H4 (cell line): ENCODE measurements at places on chromosomes 2 and 18.

- no peak for DNase-seq
These were observed 101.2 kb upstream of the MSH2 start for GRCh38 chr2:47301731-47302130.

DNA sequence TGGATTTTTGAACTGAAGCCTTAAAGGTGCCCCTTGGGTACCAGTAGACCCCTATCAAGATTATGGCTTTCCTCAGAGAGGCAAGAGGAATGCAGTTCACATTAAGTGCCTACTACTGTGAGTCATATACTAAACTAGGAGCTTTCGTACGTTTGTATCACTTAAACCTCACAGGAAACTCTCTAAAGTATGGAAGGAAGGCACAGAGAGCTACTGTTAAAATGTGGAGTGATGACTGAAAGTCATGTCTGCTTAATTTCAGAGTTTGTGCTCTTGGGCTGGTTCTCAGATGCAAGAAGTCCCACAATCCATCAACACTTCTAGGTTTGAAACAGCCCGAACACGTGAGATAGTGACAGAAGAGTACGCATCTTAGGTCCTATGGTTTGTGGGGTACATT, 4.7 kb downstream of the PLCL1 start:
- DNase-seq: no peak

DNA sequence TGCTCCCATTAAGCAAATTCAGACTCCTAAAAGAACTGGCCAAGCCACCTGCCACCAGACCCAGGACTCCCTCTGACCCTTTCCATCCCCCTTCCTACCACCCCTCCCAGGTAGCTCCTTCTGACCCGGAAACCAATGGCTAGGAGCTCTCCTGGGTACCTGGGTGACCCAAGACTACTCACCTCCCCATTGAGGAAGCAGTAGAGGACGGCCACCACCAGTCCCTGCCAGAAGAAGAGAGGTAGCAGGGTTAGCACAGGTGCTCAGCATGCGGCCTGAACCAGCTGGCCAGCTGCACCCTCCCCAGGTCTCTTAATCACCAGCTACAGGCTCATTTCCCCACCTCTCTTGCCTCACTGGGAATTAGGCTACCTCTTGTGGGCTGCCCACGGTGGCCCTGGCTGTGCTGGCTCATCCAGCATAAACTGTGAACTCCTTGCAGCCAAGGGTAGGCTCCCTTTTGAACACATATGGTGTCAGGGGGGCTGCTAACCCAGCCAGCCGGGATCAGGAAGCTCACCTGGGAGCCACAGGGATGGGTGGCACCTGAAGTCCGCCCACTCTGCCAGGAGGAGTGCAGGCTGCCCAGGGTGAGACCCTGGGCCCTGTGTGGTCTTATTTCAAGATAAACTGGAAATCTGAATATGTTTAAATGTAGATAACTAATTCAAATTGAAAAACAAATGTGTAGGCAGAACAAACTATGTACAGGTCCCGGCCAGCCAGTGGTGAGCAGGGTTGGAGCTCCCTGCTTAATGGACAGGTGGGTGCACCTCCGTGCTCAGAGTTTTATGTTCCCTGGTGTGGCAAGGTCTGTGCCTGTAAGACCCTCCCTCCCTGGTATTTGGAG, 9.9 kb downstream of the TMEM37 start:
- no peak for DNase-seq

DNA sequence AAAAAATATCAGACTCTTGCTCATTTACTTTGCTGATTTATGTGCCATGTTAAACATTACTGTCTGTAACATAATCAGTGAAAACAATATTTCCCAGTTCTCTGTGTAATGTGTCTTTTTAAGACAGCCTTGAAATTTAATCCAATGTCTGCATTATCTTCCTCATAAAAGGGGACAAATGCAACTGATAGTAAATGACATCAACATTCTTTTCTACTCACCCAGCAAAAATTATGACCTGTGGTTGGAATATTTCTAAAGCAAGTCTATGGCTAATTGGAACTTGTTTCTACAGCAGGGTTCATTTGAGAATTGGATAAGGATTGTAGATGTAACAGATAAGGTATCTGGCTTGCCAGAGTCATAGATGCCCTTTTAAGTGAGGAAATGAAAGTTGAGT, 34.8 kb downstream of the C1D start:
- DNase-seq: no peak

GRCh38 chr2:189116087-189116486, 63.5 kb downstream of the COL5A2 start:
- DNase-seq: no peak

DNA sequence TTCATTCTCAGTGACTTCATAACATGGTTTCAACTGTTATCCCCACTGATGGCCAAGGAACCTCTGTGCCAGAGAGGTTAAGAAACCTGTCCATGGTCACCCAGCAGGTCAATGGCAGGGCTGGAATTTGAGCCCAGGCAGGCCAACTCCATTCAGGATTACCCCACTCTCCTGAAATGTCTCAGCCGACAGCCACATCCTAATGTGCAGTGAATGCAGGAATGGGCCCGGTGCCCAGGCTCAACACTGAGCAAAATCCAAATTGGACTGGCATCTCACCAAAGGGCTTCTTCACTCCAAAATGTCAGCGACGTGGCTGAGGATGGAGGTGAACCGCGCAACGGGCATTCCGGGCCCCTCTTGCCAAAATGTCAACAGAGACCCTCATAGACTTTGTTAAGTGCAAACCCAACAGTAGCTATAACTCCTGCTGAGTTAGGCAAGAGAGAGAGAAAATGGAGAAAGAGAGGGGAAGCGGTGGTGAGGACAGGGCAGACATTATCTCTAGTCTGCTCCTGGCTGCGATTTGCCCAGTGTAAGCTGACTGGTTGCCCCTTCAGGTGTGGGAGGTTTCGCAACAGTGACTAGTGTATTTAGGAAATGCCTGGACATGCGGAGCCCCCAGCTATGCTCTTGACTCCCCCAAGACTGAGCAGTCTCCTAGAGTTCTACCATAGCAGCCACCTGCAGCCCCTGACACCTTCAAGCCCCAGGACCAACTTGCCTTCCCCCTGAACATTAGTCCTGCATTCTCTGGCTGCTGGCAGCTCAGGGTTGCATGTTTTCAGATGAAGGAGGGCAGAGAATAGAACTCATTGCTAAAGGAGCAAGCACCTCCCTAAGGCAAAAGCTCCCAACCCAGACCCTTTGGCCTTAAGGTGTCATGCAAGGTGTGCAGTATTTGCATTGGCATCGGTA, 167.7 kb downstream of the ANAPC1 start:
- DNase-seq: no peak

- no peak for DNase-seq
These were observed 475 bp downstream of the B3GNT2 start for GRCh38 chr2:62196278-62196901.

- no peak for DNase-seq
These were observed 566.2 kb downstream of the GALR1 start for GRCh38 chr18:77815666-77816338.

GRCh38 chr2:205930209-205930608, 155.8 kb downstream of the INO80D start:
- no peak for DNase-seq

DNA sequence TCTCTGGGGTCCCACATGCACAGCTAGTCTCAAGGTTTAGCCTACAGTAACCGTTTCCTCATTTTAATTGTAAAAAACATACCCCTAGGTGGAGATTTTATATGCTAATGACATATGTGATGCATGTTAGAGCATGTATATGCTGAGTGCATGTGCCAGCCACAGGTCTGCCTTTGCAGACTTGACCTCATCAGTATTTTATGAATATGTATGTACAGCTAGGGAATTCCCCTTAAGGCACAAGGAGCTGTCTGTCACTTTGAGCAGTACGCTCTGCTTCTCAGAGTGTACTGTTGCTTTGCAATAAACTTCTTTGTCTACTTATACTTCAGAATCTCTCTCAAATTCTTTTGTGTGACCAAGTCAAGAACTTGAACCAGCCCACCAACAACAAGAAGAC, 131.2 kb upstream of the ERBB4 start:
- DNase-seq: no peak

DNA sequence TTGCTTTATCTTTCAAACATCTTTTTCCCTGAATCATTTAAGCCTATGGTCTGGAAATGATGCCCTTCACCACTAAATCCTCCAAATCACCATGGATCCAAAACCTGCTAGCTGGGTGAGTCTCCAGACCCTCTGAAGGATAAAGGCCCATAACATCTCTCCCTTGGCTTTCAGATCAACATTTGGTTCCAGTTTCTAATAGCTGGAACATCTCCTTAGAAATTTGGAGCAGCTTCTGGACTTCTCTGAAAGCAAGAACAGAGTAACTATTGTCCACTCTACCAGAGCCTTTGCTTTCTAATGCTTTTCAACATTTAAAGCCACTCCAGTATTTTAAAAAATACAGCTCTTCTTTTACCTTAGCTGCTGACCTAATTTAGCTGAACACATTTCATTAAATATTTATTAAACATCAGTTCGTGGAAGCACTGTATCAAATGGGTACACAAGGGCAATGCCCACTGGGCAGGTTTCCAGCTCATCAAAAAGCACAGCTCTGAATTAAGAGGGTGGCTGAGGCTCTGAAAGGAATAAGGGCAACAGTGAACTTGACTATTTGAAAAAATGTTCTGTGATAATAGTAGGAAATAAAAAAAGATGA, 75.3 kb downstream of the GALNT3 start:
- no peak for DNase-seq

GRCh38 chr2:204824751-204825453, 279.6 kb downstream of the PARD3B start:
- DNase-seq: no peak

- DNase-seq: no peak
These were observed 7.6 kb downstream of the RFX8 start for GRCh38 chr2:101467306-101467705.
